ENCODE measurements at places on chromosomes 3 and 15.

- no peak for DNase-seq
Measured at GRCh38 chr3:167125612-167126407, 254.3 kb downstream of the ZBBX start.

DNA sequence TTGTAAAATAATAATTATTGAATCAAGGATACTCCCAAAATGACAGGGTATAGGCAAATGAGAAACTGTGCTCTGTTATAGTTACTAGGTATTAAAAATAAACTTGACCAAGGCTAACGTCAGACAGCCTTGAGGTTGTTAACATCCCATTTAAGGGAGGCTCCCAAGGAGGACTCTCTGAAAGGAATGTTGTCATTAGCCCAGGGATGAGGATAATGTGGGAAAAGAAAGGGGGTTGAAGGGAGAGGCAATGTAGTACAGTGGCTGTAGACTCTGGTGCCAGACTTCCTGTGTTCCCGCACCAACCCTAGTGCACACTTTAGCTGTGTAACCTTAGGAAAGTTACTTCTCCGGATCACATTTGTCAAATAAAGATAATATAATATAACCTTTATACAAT lies 47.0 kb upstream of the RARB start:
- DNase-seq: no peak

GRCh38 chr3:15303728-15304127 lies 28.7 kb downstream of the SH3BP5 start:
- no peak for DNase-seq

- peak; percentile 15 for DNase-seq
Measured at GRCh38 chr15:74209997-74210671, 7.5 kb upstream of the STRA6 start.

GRCh38 chr3:69370901-69371301 lies 15.0 kb downstream of the FRMD4B start:
- no peak for DNase-seq

GRCh38 chr3:56930706-56931105 lies 129.0 kb upstream of the ARHGEF3 start:
- DNase-seq: no peak

DNA sequence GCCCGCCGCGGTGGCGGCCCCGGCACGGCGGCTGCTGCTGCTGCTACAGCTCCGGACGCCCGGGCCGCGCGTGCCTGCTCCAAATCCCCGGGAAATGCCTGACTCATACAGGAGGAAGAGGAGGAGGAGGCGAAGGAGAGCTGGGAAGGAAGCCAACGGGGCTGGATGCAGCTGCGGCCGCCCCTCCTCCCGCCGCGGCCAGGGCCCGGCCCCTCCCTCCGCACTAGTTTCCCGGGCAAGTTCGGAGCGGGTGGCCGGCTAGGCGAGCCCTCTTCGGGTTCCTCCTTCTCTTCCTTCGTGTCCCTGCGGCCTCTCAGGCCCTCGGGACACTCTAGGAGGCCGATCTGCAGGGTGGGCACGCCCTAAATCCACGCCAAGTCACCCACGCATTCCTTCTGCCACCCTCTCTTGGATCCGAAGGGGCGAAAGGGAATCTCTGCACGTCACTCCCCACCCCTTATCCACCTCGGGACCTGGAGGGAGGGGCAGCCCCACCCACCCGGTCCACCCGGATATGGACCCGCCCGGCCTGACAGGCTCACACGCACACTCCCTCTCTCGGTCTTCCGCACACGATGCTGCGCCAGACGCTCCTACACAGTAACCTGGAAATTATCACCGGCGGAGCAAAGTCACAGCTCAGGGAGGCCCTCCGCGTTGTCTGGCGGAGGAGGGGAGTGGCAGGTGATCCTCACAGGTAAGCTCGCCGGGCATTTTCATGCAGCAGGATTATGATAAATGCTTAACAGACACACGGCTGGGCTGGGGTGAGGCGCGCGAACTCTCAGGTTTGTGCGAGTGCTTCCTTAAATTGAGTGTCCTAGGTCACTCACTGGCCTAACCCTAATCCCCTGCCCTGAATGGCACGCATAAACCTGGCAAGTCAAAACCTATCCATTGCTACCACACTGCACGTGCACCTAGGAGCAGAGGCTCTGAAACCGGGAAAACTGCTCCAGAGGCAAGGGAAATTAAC lies at the start of the genes OSBPL10 and ZNF860:
Gene OSBPL10 (minus strand): TSS at position 57 of the 976 bp plus-strand sequence. CDS start 83 bp downstream, outside the sequence.
Gene ZNF860 (plus strand): TSS at position 545 of the 976 bp plus-strand sequence. CDS start 7,330 bp downstream, outside the sequence.
- peak; percentile 55 for DNase-seq

GRCh38 chr15:57031605-57032004 lies 113.2 kb downstream of the TCF12 start:
- DNase-seq: no peak

DNA sequence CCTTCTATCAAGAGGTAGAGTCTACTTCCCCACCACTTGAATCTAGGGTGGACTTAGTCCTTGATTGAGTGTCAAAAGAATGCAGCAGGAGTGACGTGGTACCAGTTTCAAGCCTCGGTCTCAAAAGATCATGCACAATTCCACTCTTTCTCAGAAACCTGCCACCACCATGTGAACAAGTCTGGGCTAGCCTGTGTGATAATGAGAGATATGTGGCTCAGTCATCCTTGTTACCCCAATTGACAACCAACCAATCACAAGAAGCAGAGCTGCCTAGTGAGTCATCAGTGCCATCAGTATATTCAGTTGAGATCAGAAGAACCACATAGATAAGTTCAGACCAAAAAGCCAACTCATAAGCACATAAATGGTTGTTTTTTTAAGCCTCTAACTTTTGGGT lies 374.5 kb downstream of the IL20RB start:
- DNase-seq: no peak

DNA sequence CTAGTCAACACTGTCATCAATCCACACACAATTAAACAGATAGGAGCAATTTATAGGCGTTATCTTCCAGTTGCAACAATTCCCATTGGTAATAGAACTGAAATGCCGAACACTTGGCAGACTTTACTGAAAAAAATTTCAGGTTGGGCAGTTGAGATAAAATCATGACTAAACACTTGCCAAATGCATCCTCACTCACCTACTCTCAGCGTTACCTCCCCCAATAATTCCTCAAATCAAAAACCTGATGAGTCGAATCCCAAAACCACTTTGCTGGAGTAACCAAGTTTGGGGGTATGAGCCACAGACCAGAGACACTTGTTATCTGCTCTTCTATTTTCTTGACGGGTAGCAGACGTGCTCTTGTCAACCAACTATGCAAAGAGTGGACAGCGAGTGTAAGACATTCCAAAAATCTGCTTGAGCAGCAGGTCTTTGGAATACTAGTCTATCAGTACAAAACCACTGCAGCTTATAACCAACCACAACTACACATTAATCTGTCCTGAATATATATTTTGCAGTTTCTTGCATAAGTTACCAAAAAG lies 30.3 kb downstream of the PPP1R2 start:
- no peak for DNase-seq

DNA sequence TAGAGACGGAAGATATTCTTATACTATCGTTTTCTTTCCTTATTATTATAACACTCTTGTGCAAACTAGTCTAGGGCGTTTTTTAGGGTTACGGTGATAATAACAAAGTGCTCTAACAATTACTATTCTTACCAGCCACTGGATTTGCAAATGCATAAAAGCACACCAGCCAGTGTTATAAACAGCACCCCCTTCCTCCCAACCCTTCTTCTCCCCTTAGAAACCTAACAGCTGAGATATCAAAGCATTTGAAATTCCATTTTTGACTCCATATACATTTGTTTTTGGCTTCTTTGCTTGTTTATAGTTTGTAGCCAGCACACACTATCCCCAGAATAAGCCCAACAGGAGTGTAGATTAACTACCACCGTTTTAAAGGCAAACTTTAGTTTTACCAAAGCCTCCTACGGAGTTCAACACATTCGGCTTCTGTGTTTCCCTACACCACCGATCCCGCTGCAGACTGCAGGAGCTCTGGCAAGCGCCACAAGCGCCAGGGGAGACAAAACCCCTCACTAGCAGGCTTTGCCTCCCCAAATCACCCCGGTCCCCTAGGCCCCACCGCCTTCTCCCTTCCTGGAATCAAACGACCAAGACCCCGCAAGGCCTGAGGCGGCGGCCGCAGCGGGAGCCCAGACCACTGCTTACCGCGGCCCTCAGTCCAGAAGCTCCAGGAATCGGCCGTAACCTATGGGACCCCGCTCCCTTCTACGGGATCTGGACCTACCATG lies 461 bp downstream of the COPB2 start:
- DNase-seq: peak; percentile 58

DNA sequence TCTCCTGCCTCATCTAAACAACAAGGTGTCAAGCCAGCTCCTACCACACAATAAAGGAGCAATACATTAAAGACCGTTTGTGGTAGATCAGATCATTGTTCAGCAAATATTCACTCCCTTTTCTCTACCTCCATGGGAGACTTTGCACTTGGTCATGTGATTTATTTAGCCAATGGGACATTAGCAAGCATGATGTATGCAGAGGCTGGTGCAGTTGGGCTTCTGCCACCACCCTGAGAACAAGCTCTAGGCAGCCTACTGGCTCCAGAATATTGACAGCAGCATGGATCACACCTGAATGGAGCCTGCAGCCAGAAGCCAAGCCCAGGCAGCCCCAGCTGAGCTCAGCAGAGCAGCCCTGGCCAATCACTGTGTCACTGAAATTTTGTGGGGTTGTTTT lies 99.4 kb upstream of the UBE2E2 start:
- peak; percentile 21 for DNase-seq

- DNase-seq: peak; percentile 74
Measured at GRCh38 chr15:52020221-52021085, 1.4 kb downstream of the MAPK6 start.

GRCh38 chr3:99134986-99135385 lies 233.5 kb upstream of the DCBLD2 start:
- DNase-seq: no peak

- no peak for DNase-seq
Measured at GRCh38 chr15:36502509-36502908, 76.9 kb upstream of the CDIN1 start.

- DNase-seq: no peak
Measured at GRCh38 chr15:43499635-43500034, 6.7 kb upstream of the TP53BP1 start.

DNA sequence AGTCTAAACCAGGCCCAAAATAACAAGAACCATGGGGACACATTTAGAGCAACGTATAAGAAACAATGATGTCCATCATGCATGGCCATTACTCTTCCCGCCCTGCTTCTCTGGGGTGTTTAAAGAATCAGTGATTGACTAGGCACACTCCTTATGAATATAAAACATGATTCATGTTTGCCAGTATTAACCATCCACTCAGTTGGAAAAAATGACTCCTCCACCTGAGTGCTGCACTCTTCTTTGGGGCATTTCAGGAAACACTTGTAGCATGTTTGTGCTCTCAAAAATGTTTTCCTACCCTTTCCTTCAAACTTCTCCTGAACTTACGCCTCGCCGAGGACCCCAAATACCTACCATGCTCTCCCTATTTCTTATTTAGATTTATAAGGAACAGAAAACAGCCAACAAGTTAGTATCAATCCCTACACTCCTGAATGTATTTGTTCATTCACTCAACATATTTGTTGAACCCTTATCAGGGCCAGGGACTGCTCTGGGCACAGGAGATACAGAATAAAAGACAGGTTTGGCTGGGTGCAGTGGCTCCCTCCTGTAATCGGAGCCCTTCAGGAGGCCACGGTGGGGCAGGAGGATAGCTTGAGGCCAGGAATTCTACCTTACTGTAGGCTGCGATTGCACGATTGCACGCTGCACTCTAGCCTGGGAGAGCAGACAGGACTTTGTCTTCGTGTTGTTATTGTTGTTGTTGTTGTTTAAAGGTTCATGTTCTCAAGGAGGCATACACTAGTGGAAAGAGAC lies 137.0 kb downstream of the TMCO5A start:
- DNase-seq: no peak

DNA sequence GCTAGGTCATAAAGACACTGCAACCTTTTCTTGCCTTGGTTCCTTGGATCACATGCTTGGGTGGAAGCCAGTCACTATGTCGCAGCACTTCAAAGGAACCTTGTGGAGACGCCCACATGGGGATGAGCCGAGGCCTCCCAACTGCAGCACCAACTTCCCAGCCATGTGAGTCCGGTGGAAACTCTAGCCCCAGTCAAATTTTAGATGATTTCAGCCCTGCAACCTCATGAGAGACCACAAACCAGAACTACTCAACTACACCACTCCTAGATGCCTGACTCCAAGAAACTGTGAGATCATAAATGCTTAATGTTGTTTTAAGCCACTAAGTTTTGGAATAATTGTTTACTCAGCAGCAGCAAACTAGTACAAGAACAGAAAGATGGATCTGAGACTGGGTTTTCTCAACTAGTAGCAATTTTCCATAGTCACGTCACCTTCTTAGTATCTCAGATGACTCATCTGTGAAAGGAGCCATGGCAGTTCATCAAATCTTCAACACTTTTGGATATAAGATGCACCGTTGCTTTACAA lies 86.5 kb downstream of the MB21D2 start:
- no peak for DNase-seq

- DNase-seq: peak; percentile 22
Measured at GRCh38 chr3:77319711-77320110, 279.8 kb downstream of the ROBO2 start.

DNA sequence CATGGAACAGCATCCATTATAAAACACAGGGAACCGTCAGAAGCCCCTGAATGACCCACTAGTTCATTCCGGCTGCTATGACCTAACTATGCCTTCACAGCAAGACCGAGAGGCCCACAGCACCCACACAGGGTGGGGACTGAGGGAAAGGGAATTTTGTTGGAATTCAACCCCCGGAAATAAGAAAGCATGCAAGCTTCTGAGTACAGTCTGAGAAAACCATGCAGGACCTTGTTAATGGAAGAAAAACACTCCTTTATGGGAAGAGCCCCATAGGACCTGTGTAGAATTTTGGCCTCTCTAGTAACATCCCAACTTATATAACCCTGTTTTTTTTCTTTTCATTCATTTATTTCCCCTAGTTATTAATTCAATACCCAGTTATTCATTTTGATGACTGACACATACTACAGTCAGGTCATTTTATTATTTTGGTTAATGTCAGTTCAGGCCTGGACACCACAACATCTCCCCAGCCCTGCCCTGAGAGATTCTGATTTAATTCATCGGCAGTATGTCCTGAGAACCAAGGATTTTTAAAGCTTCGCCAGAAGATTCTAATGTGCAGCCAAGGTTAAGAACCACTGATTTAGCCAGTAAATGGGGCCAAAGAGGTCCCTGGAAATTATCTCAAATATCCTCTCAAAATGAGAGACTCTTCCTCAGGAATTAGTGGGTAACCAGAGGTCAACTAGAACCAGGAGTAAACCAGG lies 231.6 kb upstream of the GOLGA6L4 start:
- no peak for DNase-seq

GRCh38 chr3:88408935-88409334 lies 259.2 kb downstream of the C3orf38 start:
- DNase-seq: no peak

DNA sequence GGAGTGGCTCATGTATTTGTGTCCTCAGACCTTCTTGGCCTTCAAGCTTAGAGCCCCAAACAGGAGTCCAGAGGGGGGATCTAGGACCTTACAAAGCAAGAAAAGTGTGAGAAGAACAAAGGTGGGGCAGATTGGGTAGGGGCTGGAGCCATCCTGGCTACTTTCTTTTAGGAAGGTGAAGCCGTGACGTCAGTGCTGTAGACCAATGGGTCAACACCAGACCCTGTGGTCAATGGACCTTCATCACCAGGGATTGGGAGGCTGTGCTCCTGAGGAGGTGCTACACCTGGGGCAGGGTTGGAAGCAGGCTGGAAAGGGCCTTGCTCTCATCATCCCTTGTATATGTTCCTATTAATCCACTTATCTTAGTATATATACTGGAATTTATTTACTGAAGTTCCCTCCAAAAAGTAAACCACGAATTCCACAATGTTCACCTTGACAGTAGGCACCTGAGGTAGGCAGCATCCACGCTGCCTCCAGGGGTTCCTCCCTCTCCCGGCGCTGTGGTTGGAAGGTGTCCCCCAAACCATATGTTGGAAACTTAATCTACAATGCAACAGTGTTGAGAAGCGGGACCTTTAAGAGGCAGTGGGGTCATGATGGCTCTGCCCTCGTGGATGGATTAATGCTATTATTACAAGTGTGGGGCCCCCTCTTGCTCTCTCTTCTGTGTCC lies 21.4 kb upstream of the MCCC1 start:
- no peak for DNase-seq
